ENCODE measurements at places on chromosomes 7 and 10. TPM values are rescaled to one million over a fixed set of nuclear protein-coding genes. Genes with fewer than 3 reads are reported as not detected.
A peak's percentile ranks its signal among the peaks of the same experiment; 100 is the strongest.

DNA sequence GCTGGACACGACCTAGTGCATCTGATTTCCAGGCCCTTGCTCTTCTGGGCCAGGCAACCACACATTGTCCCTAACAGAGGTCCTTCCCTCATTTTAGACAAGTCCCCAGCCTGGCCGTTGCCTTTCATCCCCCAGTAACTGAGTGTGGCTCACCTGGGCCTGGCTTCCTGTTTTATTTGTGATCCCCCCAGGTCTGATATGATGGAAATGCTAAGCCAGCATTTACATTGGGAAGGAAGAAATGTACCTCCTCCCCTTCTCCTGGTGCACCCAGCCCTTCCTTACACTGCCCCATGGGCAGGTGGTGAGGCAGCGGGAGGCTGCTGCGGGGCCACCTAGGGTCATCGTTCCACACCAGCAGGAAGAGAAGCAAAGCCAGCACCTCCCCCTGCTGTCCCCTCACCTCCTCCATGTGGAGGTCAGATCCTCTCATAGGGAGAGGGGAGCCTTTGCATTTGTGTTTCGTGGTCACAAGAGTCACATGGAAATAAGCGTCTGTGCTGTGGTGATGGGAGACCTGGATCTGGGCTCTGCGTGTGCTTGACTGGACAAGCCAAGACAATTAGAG lies 108.8 kb downstream of the GLRX3 start:
- no peak for DNase-seq

DNA sequence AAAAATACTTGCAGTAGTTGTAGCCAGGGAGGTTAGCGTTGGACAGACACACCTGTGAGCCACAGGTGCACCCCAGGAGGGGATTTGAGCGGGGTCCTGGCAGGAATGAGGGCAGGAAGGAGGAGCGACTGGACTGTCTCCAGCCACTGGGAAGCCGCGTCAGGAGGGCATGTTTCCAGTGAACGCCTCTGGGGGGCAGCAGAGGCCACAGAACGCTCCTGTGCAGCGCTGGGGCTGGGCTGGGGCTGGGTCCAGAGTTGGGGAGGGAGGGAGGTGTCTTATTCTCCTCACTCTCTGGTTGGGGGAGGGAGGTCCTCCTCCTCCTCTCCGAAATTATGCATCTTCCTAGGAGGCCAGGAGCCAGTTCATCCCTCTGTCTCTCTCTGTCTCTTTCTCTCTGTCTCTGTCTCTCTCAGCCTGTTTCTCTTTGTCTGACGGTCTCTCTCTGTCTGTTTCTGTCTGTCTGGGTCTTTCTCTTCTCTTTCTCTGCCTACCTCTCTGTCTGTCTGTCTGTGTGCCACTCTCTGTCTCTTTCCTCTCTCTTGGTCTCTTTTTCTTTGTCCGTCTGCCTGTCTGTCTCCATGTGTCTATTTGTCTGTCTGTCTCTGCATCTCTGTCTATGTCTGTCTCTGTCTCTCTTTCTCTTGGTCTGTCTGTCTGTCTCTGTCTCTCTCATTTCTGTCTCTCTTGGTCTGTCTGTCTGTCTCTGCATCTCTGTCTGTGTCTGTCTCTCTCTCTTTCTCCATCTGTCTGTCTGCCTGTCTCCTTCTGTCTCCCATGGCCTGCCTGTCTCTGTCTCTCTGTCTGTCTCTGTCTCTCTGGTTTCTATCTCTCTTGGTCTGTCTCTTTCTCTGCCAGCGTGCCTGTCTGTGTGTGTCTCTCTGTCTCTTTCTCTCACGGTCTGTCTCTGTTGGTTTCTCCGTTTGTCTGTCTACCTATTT lies 9.9 kb upstream of the PSMG3 start:
- DNase-seq: peak; percentile 82

DNA sequence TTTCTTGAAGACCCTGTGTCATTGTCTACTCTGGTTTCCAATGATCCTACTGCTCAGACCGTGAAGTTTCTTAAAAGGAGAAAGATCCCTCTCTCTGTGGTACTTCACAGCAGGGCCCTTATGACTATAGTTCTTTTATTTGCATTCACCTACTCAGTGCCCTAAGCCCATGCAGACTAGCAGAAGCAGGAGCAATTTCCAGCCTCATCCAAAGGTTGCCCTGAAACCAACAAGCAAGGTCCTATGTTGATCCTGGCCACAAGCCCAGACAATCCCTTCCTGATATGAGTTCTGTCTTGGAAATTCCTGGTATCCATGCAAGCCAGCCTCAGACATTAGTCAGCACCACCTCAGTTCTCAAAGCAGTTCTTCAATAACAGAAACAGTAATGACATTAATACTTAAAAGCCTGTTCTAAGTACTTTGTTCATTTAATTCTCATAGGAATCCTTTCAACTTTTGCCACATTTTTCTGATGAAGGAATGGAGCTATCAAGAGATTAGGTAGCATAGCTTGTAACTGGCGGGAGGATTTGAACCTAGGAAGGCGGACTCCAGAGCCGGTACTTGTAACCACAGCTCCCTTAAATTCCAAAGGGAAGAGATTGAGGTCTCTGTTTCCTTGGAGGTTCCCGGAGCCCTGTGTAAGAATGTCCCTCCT lies 58.1 kb upstream of the ST8SIA6 start:
- DNase-seq: peak; percentile 84

- DNase-seq: no peak
Measured at GRCh38 chr7:30925913-30926312, 14.3 kb downstream of the AQP1 start.

GRCh38 chr10:119679480-119679829 lies 28.3 kb downstream of the BAG3 start:
- DNase-seq: no peak

Gene GALNT11
- total RNA-seq: 53.7 TPM

Gene OR2A12
- total RNA-seq: not detected

Gene ATP6V0E2
- total RNA-seq: 21.6 TPM

Gene SFXN2
- total RNA-seq: 2.5 TPM
